ENCODE measurements at places on chromosomes 16 and 17.
A peak's percentile ranks its signal among the peaks of the same experiment; 100 is the strongest.

GRCh38 chr16:19295393-19295792 lies 9.9 kb downstream of the CLEC19A start:
- DNase-seq: no peak

- no peak for DNase-seq
Measured at GRCh38 chr16:25108054-25108453, 3.5 kb upstream of the LCMT1 start.

DNA sequence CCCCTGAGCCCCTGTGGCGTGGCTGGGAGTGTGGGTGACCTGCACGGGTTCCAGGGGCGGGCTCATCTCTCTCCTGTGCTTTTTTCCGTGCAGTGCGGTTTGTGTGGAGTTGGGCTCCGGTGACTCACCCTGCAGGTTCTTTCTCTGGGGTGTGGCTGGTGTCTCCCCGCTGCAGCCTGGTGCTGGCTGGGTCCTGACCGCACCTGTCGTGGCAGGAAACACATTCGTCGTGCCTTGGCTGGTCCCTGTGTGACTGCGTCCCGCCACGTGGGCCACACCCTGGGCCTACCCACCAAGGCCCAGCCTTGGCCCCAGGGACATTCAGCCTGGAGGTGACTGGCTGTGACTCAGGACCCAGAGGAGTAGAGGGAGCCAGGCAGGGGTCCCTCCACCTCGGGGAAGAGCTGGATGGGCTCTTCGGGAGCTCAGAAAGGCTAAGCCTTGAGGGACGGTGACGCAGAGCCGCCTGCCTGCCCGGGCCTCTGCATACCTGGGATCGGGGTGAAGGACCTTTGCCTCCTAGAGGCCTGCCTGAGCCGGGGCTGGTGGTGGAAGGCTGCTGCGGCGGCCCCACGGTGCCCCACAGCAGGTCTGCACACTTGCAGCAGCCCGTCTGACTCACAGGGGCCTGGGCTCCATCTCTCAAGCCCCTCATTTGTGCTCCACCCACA lies 7.8 kb downstream of the TRAF7 start:
- DNase-seq: no peak

DNA sequence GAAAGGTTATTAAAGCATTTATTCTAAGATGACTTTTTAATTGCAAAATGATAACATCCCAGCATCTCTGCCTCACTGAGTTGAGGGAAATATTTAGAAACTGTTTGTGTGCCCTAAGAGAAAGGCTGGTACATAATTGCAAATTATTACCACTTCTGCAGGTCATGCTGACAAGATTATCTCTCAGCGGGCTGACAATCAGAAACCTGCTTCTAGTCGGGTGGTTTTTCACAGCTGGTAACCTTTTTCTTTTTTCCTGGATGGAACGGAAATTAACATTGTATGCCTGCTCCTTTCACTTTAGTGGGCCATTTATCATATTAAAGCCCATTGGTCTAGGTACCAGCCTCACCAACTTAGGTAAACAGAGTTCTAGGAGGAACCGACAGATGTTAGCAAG lies 17.0 kb upstream of the NUDT7 start:
- no peak for DNase-seq

DNA sequence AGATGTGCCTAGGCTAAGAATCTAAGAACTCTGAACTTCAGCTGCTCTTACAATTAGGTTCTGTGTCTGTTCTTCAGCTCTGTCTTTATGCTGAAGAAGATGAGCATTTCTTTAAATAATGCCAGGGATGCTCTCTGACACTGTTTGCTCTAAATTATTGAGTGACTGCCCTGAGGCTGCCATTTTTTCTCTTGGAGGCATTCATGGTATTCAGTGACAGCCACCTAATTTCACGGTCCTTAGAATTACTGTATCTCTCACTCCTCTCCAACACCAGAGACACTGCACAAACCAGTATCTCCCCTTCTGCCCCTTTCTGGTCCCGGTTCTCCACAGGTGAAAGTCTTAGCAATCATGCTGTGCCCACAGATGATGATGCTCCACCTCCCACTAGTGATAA lies 123.6 kb upstream of the MPHOSPH6 start:
- DNase-seq: no peak

DNA sequence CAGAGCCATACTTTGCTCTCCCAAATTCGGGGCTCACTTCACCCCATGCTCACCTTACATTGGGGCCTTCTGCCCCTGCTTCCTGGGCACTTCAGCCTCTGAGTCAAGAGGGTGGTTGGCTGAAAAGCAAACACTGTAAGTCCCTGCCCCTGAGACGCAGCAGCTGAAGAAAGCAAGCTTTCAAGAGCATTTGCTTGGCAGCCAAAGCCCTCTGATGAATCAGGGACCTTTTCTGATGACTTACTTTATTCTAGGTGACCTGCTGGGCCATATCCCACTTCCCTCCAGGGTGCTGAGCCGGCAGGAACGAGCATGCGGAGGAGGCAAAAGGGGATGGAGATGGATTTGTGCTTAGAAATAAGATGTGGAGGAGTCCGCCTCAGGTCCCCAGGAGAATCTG lies 147.0 kb upstream of the TNRC6C start:
- DNase-seq: peak; percentile 15

- no peak for DNase-seq
Measured at GRCh38 chr17:76398523-76399174, 14.2 kb downstream of the SPHK1 start.

DNA sequence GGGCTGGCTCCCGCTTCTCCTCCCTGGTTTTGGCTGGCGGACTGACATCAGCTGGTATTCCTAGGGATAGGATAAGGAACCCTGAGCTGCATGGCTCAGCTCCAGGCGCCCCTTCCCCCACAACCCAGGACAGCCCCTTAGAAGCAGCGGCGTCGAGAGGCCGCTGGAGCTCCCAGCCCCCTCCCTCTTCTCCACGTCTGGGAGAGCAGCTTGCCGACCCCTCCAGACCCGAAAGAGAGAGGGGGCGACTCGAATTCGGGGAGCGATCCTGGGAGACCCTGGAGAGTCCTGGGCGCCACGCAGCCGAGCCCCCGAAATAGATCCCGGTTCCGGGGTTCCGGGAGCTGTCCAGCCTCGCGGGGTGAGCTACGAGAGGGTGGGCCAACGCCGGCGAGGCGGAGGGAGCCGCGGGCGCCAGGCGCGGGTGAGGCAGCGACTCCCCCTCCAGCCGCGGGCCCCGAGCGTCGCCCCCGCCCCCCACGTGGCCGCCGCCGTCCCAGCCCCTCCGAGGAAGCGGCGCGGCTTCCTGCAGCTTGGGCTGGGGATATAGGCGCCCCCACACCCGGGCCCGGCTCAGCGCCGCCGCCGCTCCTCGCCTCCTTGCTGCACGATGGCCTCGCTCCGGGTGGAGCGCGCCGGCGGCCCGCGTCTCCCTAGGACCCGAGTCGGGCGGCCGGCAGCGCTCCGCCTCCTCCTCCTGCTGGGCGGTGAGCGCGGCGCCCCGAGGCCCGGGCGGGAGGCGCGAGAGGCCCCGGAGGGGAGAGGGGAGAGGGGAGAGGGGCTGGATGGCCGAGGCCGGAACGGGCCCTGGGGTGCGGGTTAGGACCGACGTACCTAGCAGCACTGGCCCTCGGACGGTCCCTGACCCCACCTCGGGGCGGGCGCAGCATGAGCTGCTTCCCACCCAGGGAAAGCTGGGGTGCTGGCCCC lies at the start of gene RAMP2:
Gene RAMP2, plus strand, starts transcription at position 576 of the 930 bp plus-strand sequence. Its CDS starts 35 bp downstream, at position 611.
- no peak for DNase-seq

DNA sequence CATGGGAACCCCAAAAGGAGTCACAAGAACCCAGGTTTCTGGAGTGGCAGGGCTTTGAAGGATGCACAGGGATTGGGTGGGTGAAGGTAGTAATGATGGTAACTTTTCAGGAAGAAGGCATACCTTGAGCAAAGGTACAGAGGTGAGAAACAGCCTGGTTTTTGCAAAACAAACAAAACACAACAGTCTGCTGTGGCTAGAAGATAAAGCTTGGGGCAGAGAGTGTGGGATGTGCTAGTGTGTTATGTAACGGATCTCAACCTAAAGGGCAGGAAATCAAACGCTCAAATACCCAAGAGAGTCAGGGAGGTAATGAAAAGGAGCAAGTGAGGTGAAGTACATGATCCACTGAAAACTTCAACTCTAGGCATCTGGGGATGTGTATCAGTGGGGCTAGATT lies 4.6 kb downstream of the PTGES3L start:
- DNase-seq: no peak

DNA sequence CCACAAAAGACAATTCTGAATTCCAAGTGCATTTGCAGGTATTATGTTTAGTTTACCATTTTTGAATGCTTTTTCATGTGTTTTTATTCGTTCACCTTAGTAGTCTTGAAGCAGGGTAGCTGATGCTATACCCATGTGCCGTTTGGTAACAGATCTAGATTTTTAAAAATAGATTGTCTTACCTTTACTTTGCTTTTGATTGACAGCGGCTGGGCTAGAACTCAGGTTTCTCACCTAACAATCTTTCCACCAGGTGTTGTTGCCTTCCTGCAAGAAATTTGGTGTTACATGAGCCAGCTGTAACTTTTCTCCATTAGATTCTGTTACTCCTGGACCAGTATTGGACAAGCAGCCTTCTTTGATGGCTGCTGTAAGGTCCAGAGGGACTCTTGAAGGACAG lies 1.5 kb upstream of the FTSJ3 start:
- DNase-seq: no peak

DNA sequence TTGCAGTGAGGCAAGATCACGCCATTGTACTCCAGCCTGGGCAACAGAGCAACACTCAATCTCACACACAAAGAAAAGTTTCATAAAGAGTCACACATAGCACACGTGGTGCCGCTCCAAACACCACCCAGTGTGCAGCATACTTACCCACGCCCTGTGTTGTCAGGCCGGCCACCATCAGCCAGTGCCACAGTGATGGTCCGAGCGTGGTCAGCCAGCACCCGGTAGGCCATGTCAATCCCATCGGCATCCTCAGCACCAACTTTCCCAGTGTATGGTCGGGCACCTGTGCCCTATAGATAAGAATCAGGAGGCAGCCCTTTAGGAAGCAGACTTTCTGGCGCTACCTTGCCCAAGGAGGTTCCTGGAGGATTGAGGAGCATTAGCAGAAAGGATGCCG lies 17.7 kb upstream of the EXOSC6 start:
- no peak for DNase-seq

GRCh38 chr16:55825115-55825728 lies 7.7 kb downstream of the CES1 start:
- DNase-seq: no peak

DNA sequence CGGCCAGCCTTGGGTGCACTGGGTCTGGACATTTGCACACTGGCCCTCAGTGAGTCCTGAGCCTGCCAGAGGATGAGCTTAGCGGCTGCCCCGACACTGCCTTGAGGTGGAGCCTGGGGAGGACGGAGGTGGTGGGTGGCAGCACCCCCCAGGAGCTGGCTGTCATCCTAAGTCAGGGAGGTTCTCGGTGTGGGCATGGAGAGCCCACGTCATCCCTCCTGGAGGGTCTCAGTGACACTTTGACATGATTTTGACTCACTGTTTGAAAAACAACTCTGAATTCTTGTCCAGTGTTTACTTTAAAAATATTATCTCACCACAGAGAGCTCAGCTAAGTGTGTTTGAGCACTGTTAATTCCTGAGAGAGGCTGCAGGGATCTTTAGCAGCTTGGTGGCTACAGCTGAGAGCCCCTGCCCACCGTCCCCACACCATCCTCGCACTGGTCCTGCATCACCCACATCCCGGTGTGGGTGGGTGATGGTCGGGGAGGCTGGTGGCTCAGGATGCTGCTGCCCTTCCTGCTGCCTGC lies 63.1 kb downstream of the BANP start:
- peak; percentile 6 for DNase-seq

GRCh38 chr17:77749321-77749751 lies 209.2 kb upstream of the TNRC6C start:
- no peak for DNase-seq

GRCh38 chr16:997440-998051 lies 16.0 kb downstream of the SOX8 start:
- peak; percentile 25 for DNase-seq

DNA sequence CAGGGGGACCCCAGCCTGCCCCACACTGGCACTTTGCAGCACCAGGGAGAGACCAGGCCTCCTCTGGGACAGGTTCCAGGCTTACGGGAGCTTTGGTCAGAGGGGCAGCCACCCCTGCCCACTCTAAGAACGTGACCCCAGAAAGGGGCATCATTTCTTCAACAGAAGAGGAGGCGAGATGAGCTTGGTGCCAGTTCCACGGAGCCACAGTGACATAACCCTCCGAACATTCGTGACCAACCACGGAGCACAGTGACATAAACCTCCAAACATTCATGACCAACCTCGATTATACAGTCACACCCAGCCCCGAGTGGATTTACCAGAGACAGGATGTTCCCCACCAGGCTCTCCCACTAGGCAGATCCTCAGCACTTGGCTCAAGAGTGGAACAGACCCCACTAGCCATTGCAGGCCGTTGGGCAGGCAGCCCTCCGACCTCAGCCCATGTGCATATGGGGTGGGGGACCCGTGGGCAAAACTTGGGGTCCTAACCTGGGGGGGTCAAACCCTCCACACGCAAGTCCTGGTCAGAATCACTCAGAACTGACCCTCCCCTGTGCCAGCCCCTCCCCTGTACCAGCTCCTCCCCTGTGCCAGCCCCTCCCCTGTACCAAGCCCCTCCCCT lies 112.9 kb downstream of the METRNL start:
- no peak for DNase-seq

GRCh38 chr17:80762076-80762475 lies 217.4 kb downstream of the RPTOR start:
- no peak for DNase-seq

DNA sequence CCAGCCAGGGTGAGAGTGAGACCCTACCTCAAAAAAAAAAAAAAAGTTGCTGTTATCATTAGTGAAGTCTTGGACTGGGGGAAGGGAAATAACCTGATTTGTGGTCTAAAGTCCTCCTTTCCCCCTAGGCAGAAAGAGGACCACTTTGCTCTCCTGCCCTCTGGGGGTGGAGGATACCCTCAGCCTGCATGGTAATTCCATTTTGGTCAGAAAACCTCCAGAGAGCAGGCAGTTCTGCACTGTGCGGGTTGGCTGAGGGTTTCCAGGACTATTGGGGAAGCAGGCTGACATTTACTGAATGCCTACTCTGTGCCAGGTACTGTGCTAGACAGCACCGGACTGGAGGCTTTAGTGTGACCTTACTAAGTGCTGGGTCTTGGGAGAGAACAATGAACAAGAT lies 2.6 kb downstream of the ADAP2 start:
- DNase-seq: no peak

DNA sequence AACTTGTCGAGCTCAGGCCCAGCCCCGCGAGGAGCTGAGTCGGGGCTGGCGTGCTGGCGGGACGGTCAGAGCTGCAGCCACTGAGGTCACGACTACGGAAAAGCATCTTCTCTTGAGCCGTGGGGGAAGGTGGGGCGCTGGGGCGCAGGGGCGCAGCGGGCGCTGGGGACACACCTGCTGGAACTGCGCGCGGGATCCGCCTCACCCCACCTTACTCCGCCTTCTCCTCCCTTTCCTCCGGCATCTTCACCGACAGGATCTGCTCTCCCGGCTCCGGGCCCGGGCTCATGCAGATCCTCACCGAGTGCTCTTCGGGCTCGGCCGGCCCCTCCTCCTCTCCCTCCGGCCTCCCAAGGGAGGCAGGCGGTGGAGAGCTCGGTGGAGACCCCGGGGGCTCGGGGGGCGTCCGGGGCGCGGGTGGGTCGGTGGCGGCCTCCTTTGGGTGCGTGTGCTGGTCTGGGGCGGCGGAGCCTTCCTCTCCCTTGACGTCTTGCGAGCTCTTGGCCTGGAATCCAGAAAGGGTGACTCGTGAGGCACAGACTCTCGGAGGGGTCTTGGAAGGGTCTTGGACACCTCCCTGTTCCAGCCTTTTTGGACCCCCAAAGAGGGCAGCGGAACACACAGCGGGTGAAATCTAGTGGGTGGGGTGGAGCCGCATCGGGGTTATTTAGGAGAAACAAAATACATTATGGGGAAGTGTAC lies 81.8 kb upstream of the KIFC3 start:
- no peak for DNase-seq

- DNase-seq: no peak
Measured at GRCh38 chr17:29949696-29950095, 8.3 kb downstream of the EFCAB5 start.

GRCh38 chr16:78972006-78972405 lies 628.5 kb downstream of the MAF start:
- DNase-seq: no peak

All from fibroblast of pulmonary artery (primary cell).